Stimulated activated CD8-positive, alpha-beta memory T cell treated with anti-CD3 and anti-CD28 coated beads, Interleukin-15, amount 100 ng/mL, for 48 hours (primary cell): ENCODE measurements at places on chromosomes 3 and 15.

DNA sequence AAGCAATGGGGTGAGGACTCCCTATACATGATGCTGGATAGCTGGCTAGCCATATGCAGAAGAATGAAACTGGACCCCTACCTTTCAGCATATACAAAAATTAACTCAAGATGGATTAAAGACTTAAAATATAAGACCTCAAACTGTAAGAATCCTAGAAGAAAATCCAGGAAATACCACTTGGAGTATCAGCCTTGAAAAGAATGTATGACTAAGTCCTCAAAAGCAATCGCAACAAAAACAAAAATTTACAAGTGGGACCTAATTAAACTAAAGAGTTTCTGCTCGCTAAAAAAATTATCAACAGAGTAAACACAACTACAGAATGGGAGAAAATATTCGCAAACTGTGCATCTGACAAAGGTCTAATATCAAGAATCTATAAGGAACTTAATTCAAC lies 94.3 kb downstream of the XRN1 start:
- no peak for DNase-seq

DNA sequence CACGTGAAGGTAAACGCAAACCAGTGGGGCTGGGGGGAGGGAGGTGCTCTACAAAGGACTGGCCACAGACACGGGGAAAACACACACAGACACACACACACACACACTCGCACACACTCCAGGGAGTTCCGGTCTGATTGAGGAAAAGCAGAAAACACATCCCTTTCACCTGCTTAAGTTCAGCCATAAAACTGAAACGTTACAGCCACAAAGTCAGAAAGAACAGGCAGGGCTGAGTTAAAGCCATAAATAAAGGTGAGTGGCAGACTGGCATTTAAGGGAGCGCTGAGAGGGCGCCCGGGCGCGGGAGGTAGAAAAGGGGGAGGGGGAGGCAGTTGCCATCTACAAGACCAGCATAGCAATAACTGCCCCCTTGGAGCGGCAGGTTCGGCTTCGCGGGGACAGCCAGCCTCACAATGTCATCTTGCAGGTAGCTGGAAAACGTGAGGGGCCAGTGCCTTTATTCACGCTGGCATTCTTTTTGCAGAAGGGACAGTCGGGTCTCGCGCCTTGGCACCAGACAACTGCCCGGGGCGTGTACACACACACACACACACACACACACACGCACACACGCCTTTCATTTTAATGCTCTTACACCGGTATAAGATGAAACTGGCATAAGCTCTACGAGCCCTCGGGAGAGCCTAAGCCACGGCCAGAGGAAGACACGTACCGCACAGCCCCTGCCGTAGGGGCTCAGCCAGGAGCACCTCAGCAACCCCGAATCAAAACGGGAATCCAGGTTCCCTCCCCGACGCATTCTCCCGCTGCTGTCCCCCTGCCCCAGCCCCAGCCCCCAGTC lies 866 bp downstream of the TNIK start:
- DNase-seq, result peak; percentile 9

DNA sequence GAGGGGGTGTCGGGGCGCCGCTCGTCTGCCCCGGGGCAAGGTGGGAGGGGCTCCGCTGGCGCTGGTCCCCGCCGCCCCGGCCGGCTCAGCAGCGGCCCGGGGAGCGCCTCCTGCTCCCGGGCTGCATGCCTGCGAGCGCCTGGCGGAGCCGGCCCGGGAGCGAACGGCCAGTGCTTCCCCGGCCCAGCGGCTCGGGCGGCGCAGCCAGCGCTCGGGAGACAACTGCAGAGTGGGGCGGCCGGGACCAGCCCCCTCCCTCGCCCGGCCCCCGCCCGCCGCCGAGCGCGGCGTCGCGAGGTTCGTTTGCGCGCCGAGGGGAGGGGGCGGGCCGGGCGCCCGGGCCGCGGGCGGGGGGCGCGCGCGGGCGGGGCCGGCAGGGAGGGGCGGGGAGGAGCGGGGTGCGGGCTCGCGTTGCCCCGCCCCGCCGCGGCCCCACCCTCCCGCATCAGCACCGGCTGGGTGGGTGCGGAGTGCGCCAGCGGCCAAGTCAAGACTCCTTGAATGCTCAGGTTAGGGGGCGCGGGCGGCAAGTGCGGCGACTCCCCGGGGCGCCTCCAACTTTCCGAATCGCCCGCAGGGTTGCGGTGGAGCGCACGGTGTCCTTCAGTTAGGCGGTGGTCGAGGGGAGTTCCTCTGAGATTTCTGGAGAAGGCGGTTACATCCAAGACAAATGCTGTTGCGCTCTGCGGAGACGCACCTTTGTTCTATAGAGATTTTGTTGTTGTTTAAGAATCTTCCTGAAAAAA lies at the start of gene RGMA:
Gene RGMA (minus strand): TSS at position 231 of the 746 bp plus-strand sequence. CDS start 279 bp downstream, outside the sequence.
- DNase-seq, result no peak

DNA sequence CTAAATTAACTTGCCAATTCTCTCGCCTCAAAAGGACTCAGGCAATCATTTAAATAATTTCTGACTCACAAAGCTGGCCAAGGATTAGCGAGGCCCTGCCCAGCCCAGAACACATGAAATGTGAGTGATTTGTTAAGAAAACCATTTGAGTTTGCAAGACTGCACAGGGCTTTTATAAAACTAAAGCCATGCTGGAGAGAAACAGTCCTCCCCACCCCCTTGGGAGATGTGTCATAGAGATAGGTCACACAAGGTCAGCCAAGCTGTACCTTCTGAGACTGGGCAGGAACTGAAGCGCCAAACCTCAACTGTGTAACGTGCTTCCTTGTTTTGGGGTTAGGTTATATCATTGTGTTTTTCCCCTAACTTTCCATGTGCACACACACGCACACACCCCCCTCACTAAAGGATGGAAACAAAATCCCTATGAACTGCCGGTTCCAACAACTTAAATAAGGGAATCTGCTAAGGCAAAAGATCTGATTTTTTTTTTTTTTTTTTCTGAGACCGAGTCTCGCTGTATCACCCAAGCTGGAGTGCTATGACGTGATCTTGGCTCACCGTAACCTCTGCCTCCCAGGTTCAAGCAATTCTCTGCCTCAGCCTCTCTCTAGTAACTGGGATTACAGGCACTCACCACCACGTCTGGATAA lies 8.1 kb downstream of the SPATA12 start:
- DNase-seq, result no peak

DNA sequence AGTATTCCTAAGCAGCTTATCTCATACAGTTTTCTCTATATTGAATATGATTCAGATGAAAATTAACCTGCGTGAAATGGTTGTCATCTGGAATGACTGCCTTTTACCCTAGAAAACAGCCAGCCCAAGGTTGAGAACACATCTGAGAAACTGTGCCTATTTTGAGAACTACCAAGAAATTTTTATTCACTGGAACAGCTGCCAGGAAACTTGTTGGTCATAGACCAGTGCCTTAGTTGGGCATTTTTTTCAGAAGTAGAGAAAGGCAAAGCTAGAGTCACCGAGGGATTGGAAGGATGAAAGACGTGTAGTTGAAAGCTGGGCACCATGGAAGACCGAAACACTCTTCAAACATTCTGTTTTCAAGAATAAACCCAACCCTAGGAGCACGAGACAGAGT lies 277.1 kb downstream of the LPP start:
- no peak for DNase-seq

- no peak for DNase-seq
Observed at GRCh38 chr3:50617096-50617791, at the start of gene MAPKAPK3. Gene MAPKAPK3, plus strand, starts transcription at chr3:50617151. Its CDS starts 415 bp downstream, at chr3:50617566.

GRCh38 chr3:25844891-25845290 lies 55.0 kb downstream of the OXSM start:
- no peak for DNase-seq

GRCh38 chr3:155594526-155595187 lies 150.2 kb downstream of the PLCH1 start:
- DNase-seq, result no peak

GRCh38 chr3:27166888-27167287 lies 202.3 kb downstream of the NEK10 start:
- DNase-seq, result no peak

GRCh38 chr3:185470323-185470722 lies 28.5 kb downstream of the TMEM41A start:
- DNase-seq, result no peak

- DNase-seq, result no peak
Observed at GRCh38 chr3:78917536-78917935, 850.3 kb downstream of the ROBO1 start.

- no peak for DNase-seq
Observed at GRCh38 chr15:91116113-91117067, 16.3 kb downstream of the SV2B start.
